Cortex of kidney (tissue), 1 donor: ENCODE measurements at places on chromosomes 12 and 14.

DNA sequence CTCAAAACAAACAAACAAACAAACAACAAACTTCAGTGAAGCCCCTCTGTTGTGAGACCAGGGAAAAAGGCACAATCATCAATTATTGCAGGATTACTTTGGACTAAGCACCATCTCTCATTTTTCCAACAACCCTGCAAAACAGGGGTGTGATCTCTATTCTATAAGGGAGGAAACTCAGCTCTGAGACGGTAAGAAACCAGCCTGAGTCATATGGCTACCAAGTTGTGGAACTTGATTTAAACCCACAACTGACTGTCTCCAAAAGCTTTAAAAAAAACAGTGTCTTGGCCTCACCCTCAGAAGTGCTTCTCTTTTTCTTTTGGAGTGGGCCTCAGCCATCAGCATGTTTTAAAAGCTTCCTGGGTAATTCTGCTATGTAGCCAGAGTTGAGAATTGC lies 49.8 kb downstream of the RIN3 start:
- no peak for DNase-seq

GRCh38 chr12:78726854-78727253 lies 137.7 kb upstream of the SYT1 start:
- DNase-seq, result no peak

DNA sequence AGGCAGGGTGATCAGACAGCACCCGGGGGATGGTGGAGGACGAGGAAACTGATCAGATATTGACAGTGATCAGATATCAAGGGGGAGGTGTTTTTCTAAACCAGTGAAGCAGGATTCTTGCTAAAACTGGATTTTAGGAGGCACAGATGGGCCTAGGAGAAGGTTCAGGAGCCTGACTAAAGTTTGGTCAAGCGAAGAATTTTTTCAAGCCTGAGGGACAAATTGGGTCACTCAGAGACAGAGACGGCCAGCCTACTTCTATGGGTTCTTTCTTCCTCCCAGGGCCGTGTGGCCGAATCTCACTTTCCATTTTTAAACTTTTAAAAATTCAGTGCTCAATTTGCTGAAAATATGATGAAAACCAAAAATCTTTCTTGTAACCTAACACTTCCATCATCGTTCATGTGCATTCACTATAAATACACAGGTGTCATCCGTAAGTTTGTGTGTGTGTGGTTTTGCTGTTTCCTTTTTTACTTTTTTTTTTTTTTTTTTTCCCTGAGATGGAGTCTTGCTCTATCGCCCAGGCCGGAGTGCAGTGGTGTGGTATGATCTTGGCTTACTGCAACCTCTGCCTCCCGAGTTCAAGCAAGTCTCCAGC lies 68.5 kb downstream of the RIN3 start:
- DNase-seq, result no peak

- DNase-seq, result no peak
These were observed 55.8 kb upstream of the CCDC175 start for GRCh38 chr14:59632381-59632780.

GRCh38 chr12:71183846-71184245 lies 26.0 kb upstream of the TSPAN8 start:
- no peak for DNase-seq

DNA sequence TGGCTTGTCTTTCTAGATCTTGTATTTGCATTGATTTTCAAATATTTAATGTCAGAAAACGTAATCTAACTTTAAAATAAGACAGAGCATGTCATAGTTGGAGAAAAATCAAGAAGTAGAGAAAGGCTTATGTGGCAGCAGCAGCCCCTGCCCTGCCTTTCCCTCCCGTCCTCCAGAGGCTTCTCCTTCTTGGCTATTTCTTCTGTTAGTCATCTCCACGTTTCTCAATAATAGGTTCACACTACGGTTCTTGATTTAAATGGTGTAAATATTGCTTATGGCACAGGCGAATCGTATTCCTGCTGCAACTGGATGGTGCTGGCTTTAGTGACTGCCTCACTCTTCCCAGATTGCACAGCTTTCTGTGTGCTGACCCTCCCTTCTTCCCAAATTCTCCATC lies 42.8 kb downstream of the SLC8B1 start:
- no peak for DNase-seq

- DNase-seq, result no peak
These were observed 43.8 kb downstream of the LRCOL1 start for GRCh38 chr12:132566516-132567131.

- DNase-seq, result no peak
These were observed 5.3 kb downstream of the TTC8 start for GRCh38 chr14:88829685-88830302.

DNA sequence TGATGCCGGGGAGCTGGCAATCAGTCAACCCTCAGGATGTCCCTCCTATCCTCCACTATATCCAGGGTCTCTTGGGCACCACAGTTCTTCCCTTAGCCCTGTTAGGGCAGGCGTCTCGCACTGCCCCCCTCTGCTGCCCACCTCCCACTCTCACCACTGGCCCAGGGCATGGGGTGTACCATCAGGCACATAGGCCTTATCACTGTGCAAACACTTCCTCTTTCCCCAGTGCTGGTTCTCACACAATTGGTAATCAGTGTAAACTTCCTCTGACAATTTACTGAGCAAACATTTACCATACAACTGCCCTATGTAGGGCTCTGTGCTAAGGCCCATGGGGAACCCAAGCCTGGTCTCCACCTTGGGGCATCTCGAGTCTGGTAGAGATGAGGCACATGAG lies 20.1 kb upstream of the TMED10 start:
- DNase-seq, result no peak

DNA sequence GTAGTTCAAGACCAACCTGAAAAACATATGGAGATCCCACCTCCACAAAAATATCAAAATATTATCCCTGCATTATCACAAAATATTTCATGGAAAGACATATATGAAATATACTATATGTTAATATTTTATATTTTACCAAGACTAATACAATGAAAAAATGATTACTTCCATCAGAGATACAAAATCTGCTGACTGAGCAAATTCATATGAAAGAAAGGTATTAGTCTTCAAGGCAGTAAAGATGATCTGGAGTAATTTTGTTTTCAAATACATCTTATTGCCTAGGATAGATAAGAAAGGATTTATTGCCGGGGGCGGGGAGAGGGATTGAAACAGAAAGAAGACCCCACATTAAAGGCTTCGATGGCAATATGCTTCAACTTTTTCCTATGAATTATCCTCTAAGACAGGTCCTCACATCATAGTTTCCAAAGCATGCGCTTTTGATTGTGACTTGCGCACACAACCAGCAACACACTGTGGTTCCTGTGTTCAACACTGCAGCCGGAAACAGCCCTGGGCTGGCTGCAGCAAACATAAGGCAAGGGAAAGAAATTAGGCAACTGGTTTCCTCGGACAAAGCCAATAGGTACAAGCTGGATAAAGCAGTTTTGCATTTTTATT lies 83.2 kb downstream of the SPPL3 start:
- no peak for DNase-seq

DNA sequence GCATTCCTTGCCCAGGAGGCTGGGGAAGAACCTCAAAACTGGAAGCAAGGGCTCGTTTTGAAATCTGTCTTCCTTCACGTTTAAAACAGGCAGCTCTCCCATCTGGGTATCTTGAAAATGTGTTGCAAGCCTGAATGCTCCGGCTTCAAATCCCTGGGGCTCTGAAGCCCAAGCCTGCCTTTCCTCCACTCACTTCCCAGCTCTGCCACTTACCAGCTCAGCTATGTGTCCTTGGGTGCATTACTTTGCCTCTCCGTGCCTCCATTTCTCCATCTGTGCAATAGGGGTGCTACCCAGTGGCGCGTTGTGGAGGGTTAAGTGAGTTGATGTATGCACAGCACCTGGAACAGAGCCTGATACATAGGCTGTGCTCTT lies 97.6 kb downstream of the GCH1 start:
- no peak for DNase-seq

GRCh38 chr12:11758087-11758486 lies 108.6 kb downstream of the ETV6 start:
- no peak for DNase-seq

DNA sequence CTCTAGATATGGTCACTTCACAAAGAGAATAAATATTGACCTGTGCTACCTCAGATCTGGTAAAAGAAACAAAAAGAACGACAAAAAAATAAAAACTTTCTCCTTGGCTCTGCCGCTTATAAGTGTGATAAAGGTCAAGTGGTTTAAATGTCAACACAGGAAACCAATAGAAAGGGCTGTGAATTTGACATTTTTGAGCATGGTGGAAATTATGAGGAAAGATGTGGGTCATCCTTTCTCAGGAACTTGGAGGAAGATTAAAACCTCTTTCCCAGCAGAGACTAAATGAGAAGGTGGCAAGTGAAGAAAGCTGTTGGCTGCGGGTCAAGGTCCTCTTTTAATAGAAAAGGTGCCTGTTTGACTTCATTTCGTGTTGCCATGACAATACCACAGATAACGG lies 28.2 kb downstream of the TESPA1 start:
- DNase-seq, result no peak

- DNase-seq, result no peak
These were observed 264.3 kb upstream of the FOXN3 start for GRCh38 chr14:89681086-89682018.

DNA sequence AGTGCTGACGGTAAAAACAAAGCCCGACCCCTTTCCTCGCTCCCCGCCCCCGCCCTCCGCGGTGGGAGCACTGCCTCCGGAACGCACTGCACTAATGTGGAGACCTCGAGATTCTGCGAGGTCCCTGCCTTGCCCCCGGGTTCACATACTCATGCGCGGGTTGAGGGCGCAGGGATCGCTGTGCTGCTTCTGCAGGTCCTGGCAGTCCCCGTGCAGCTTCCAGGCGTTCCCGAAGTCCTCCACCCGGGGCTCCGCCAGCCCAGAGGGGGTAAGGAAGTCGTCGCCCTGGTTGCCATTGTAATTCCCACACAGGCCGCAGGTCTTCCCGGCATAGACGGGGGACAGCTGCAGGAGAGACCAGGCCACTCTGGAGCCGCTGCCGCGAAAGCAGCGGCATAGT lies 66.8 kb downstream of the VWF start:
- DNase-seq, result no peak

- DNase-seq, result no peak
These were observed 11.7 kb upstream of the ITGB7 start for GRCh38 chr12:53218551-53219291.

DNA sequence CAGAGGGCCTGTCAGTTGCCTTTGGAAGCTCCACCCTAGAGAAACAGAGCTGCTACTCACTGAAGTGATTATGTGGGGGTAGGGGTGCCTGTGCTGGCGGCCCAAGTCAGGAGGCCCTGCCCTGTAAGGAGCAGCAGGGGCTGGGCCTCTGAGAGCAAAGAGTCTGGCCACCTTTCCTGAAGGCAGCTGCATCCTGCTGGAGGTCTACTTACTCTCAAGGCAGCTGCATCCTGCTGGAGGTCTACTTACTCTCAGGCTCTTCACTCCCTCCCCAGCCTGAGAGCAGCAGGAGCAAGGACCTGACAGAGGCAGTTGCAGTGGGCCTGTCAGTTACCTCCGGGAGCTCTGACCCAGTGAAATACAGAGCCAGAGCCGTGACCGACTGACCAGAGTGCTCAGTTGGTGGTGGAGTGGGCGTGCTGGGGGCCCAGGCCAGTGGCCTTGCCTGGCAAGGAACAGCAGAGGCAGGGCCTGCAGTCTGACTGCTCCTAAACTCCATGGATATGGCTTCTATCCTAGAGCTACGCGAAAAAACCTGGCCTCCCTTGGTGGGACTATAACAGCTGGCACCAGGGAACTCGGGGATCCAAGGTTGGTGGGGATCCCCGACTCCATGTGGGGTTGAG lies 32.3 kb downstream of the RAD51B start:
- DNase-seq, result no peak

DNA sequence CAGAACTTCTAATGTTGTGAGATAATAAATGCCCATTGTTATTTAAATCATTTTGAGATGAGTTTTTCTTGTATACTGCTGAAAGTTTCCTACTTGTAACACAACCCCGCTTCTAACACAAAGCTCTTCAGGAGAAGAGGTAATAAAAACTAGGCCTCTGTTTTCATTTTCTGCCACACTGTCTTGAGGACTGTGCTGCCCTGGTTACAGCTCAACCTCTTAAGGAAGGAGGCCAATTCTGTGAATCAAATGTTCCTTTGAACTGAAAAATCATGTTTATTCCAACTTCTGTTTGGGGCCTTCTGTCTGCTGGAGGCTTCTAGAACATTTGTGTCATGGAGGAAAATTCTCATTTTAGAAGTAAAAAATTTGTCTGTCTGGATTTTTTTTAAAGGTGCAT lies 100.3 kb downstream of the LRIG3 start:
- DNase-seq, result no peak

DNA sequence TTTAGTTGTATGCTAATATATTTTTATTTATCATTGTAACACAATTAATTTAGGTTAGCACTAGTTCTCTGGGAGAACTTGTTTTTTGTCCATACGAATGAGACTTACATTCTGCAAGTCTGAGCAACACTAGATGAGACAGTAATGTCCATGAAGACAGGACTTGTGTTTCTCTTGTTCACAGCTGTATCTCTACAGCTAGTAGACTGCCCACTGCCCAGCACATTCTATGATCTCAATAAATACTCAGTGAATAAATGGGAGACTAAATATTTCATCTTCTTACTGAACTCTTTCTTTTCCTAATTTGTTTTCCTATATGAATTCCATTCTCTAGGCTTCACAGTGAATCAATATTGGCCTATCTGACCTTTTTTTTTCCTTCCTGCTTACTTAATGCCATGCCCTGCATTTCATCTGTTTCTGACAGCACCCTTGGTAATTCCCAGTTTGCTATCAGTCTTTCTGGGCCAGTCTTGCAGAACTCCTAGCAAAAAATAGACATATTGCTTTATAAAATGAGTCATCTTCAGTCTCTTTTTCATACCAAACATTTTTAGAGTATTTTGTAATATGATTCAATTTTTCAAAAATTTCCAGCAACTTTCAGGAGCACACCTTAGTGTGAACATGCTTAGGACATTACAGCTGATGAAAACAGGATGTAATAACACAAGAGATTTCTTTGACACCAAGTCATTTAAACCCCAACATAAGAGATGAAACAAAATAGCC lies 185.5 kb upstream of the ATP2B1 start:
- DNase-seq, result no peak

DNA sequence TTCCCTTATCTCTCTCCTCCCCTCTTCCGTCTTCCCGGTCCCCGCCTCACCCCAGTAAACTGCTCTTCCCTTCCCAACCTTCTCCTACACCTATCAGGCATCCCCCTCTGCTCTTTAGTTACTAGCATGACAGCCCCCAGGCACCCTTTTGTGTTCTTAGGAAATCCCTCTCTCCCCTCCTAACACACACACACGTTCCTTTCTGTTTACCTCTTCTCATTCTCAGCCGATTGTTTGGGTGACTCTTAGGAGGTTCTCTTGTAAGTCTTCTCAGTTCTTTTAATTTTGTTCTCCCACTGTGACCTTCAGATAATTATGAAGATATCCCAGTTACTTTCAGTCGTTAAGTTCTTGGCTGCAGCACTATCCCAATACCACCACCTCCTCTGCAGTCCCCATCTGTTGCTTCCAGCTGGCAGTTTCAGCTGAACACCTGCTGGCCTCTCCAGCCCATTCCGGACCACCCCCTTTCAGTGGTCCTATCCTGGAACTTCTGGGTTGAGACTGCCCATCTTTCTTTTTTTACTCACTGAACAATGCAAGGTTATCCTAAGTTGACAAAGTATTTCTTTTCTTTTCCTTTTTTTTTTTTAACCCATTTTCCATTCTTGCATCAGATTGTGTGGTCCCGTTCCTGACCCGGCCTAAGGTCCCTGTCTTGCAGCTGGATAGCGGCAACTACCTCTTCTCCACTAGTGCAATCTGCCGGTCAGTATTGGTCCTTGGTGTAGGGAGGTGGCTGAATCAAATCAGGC lies 711 bp downstream of the MARS1 start:
- DNase-seq, result no peak
